ENCODE measurements at places on chromosomes 1 and 21.

- no peak for DNase-seq
Measured at GRCh38 chr1:155223047-155223446, 14.6 kb downstream of the MTX1 start.

DNA sequence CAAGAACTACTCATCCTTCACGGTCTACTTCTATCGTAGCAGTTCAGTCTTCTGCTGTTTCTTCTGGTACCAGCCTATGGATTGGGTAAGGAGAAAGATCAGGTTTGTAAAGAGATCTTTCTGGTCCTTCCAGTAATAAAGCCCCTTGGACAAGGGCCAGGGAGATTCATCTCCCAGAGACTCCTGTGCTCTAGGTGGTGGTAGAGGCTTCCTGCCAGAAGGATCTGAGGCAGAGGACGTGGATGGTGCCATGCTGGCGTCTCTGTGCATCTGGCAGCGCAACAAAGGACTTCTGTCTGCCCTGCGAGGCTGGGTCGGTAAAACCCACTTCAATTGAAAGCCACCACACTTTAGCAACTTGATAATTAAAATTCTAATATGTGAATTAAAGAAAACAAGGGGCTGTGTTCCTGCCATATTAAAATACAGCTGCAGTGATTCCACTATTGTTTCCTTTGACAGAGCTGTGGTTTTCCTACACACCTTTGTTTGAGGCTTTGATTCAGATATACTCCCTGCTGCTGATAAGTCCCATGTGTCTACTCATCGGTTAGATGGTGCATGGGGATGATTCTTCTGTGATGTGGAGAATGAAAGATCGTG lies 73.6 kb downstream of the ROR1 start:
- no peak for DNase-seq

- DNase-seq, result no peak
Measured at GRCh38 chr1:37124501-37124900, 90.2 kb upstream of the GRIK3 start.

DNA sequence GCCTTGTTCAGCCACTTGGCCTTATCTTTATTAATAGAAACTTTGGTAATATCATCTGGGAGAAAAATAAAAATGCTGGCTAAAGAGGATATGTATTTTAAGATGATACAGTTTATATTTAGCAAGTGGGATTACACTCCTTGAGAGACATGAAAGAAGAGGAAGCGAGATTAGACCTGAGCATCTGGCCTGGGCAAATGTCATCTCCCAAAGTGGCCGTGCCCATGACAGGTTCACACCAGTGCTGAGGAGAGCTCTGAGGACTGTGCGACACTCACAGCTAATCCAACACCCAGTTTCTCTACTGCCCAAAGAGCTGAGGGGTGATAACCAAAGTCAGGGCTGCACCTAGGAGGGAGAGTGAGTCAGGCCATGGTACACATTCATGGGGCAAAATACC lies 121.7 kb upstream of the DUSP10 start:
- DNase-seq, result no peak

GRCh38 chr1:111474106-111474505 lies 322 bp downstream of the C1orf162 start:
- no peak for DNase-seq

Measured in activated naive CD8-positive, alpha-beta T cell treated with anti-CD3 and anti-CD28 coated beads, Interleukin-2, amount 50 U/mL, for 16 hours (primary cell).